ENCODE measurements at places on chromosomes 5 and 9.

DNA sequence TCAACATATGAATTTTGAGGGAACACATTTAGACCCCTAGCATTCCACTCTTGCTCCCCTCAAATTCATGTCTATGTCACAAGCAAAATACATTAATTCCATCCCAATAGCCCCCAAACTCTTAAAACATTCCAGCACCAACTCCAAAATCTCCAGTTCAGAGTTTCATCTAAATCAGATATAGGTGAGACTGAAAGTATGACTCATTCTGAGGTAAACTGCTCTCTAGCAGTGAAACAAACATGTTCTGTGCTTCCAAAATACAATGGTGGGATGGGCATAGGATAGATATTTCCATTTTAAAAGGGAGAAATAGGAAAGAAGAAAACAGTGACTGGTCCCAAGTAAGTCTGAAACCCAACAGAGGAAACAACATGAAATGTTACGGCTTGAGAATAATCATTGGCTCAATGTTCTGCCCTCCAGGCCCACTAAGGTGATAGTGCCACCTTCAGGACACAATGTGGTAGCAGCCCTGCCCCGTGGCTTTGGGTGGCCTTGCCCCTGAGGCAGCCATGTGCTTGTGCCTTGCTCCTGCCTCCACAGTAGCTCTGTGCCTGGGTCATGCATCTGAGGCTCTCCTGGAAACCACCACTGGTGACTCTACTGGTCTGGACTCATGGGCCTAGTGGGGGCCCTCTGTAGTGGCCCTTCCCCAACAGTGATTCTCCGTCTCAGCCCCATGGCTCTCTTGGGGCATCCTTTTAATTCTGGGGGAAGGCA is 36.4 kb upstream of the IPPK start:
- no peak for DNase-seq

DNA sequence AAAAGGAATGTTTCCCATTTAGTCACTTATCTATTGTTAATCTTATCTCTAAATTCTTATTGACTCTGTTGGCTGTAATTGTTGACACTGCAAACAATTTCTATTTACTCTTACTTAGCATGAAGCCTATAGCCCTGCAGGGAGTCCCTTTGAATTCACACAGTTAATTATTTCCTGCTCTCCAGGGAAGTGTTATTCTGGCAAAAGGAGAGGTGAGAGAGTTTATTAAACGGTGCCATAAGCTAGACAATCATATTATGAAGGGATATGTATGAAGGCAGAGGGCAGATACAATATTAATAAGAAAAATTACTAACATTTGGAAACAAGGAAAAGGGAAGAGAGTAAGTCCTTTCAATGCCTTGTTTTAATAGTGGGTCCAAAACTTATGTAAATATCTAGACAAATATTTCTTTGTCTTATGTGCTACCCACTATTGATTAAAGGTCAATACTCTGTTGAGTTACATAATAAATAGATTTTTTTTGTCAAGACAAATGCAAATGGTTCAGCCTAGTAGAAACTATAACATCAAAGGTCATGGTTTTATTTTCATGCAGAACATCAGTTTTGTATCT is 107.1 kb downstream of the CDH18 start:
- no peak for DNase-seq

GRCh38 chr9:1759771-1760300 is 255.3 kb upstream of the SMARCA2 start:
- DNase-seq: no peak

- no peak for DNase-seq
Observed at GRCh38 chr5:102599289-102599688, 100.5 kb upstream of the SLCO6A1 start.

DNA sequence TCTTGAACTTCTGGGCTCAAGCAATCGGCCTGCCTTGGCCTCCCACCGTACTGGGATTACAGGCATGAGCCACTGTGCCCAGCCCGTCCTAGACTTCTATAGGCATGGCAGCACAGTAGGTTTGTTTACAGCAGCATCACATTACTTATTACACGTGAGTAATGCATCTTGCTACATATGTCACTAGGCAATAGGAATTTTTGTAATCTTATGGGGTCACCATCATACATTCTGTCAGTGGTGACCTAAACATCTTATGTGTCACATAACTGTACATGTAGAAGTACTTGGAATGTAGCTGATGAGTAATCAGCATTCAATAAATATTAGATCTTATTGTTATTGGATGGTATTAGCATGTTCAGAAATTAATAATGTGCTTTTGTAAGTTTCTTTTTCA is 22.9 kb upstream of the ABCA1 start:
- no peak for DNase-seq

DNA sequence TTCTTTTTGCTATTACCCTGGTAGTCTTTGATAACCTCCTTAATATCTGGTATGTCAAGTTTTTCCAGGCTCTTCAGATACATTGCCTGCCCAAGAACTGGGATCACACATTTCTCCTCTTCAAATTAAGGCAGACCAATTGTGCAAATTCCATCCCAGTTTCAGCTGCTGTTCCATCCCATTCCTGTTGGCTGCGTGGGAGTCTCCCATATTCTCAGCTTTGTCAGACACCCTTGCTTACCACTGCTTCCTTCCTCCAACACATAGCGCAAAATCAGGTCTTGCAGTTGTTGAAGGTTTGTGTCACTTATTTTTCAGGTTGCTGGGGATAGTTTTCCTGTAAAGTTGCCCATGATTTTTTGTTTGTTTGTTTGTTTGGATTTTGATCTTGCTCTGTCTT is 15.2 kb downstream of the HCN1 start:
- DNase-seq: no peak

DNA sequence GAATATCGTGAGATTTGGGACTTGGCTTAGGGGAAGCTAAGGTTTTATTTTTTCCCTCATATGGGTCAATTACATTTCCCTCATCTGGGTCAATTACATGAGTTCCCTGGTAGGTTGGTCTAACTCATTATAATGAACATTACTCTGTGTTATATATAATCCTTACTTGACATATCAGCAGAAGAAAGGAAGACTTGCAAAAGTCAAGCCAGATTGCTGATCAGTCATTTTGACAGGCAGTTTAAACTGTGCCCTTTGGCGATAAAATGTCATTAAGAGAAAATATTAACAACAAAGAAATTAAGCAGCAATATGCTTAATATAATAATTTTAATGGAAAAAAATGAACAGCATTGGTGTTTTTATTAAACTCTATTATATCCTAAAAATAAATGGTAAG is 23.1 kb upstream of the TRPM3 start:
- DNase-seq: no peak

DNA sequence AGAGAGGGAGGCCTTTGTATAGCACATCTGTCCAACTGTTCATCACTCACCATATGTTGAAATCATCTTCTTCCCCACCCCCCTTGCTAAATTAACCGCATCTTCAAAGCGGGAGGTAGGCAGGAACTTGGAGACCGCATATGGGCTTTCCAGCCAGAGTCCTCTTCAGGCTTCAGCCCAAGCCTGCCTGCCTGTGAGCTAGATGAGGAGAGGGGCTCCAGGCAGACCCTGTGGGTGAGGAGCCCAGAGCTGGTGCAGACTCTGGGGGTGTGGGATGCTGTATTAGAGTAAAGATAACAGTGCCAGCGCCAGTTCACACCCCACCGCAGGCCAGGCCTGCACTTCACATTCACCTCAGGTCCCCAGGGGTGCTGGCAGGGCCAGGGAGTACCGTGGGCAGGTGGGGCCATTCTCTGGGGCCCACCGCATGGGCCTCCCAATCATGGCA is 16.2 kb downstream of the PRRC2B start:
- no peak for DNase-seq

GRCh38 chr9:38176251-38176650 is 107.2 kb upstream of the SHB start:
- no peak for DNase-seq

- DNase-seq: no peak
Observed at GRCh38 chr9:69147041-69147834, 26.8 kb upstream of the TJP2 start.

- DNase-seq: no peak
Observed at GRCh38 chr9:117425566-117425965, 10.7 kb upstream of the ASTN2 start.

- DNase-seq: no peak
Observed at GRCh38 chr9:4860383-4860782, 67.6 kb downstream of the RCL1 start.

DNA sequence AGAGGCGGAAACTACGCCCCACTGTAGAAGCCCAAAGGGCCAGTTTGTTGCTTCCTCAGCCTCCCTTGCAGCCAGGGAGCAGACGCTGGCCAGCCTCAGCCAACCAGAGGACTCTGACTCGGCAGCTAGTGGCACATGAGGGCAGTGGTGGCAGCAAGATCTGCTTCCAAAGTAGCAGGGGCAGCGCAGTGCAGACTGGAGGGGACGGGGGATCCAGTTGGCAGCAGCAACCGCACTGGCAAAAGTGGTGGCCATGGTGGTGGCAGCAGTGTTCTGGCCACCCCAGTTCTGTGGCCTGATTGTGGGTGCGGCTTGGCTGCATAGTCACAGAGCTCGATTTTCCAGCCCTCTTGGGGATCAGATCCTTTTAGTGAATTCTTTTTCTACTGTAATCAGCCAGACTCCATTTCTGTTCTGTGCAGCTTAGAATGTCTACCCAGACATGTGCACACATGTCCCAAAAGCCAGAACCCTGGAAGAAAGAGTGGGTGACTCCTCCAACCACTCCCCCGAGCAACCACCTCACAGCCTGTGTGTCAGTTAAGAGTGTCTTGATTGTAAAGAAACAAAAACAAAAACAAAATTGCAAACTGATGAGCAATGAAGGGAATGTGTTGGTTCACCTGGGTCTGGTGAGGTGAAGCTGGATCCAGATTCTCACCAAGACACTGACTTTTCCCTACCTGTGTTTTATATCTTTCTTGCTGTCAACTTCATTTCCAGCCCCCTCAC is 11.0 kb upstream of the ZBTB43 start:
- DNase-seq: no peak

DNA sequence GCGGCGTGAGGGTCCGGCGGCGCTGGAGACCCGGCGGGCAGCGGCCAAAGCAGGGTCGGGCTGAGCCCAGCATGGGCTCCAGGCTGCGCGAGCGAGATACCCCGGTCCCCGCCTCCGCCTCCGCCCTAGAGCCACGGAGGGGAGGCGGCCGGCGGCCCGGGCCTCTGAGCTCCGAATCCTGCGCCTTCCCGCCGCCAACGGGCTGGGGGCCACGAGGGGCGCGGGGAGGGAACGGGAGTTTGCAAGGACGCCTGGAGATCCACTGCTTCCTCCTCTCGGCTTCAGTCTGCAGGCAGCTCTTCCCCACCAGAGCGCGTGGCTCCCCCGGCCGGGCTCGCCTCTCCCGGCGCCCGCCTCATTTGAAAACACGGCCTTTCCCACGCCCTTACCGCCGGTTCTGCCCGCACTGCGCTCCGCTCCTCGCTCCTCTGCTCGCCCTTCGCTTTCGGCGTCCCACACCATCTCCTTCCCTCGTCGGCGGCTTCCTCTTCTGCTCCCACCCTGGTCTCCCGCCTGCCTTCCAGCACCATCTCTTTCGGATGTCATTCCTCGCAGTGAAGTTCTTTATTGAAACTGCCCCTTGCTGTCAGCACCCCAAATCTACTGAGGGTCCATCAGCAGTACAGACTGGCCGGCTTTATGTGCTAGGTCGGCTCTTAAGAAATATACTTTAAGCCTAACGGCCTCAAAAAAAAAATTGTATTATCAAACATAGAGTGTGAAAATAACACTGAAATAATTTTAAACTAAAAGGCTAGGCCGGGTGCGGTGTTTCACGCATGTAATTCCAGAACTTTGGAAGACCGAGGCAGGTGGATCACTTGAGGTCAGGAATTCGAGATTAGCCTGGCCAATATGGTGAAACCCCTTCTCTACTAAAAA is 105.0 kb upstream of the FAM120A start:
- no peak for DNase-seq

- DNase-seq: no peak
Observed at GRCh38 chr9:126763130-126763764, 41.6 kb upstream of the ZBTB43 start.

- DNase-seq: no peak
Observed at GRCh38 chr9:129479631-129480011, 141.3 kb downstream of the C9orf50 start.

DNA sequence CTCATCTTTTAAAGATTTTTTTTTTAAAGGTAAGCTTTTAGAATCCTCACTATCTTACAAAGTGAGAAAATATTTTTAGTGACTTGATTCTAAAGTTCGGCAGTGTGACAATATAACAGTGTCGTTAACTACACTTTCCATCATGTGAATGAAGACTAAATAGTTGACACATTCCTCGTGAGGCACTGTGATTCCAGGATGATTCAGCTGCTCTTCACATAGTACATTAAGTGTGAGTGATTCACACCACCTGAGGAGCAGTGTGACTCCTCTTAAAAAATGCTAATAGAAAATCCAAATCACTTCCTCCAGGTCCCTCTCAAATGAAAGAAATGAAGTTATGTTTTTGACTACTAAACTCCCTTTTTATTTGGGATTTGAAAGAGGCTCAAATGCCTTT is 589.5 kb downstream of the GABRG2 start:
- no peak for DNase-seq

DNA sequence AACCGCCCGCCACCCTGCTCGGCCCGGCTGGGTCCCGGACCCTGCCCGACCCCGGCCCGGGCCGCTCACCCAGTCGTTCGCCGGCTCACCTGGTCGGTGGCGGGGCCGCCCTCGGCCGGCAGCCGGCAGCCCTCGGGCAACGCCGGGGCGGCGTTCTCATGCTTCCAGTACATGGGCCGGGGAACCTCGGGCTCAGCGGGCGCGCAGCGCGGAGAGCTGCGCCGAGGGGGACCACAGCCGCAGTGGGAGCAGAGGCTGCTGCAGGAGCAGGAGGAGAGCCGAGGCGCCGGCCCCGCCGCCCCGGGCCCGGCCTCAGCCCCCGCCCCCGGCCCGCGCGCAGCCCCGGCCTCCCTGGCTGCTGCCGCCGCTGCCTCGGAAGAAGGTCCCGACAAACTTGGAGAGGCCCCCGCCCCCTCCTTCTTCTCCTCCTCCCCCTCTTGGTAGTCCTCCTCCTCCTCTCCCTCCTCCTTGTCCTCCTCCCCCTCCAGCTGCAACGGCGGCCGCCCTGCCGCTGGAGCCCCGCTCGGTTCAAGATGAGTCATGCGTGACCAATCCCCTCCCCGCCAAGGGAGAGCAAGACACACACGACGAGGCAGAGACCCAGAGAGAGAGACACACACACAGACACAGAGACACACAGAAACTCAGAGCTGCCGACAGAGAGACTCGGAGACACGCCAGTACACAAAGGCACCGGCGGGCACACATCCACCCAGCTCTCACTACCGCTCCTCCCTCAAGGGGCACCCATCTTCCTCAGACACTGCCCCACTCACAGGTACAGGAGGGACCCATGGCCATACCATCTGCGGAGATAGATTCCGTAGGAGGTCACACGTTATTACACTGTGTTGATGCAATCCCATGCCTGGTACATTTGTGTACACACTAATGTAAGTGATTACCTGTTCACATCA is at the start of gene LHX6:
TSS of gene LHX6 (minus strand) at position 390 of the 917 bp plus-strand sequence. CDS start at position 173, 217 bp downstream.
- DNase-seq: no peak

- no peak for DNase-seq
Observed at GRCh38 chr9:114200721-114201300, 45.5 kb downstream of the COL27A1 start.

- no peak for DNase-seq
Observed at GRCh38 chr9:106862110-106862820, 701 bp upstream of the ZNF462 start.

Measured in AG09319 (cell line).